ENCODE measurements at places on chromosomes 1 and 21. TPM values are rescaled to one million over a fixed set of nuclear protein-coding genes. Genes with fewer than 3 reads are reported as not detected.
A peak's percentile ranks its signal among the peaks of the same experiment; 100 is the strongest.

- H3K4me3 ChIP-seq, result no peak overlapping the region
- peaks cover 32% of the 10 kb centered on the region for H3K36me3 ChIP-seq
- H3K27ac ChIP-seq, result no peak overlapping the region
Measured at GRCh38 chr1:179342740-179343404, 22.9 kb upstream of the AXDND1 start.

GRCh38 chr1:68280286-68280685, 48.0 kb upstream of the WLS start:
- no peak overlapping the region for H3K27ac ChIP-seq
- H3K4me1 ChIP-seq, result no peaks in the 10 kb centered on the region
- H3K36me3 ChIP-seq, result no peaks in the 10 kb centered on the region
- H3K4me3 ChIP-seq, result no peak overlapping the region
- DNase-seq, result no peak
- H3K27me3 ChIP-seq, result no peaks in the 10 kb centered on the region

DNA sequence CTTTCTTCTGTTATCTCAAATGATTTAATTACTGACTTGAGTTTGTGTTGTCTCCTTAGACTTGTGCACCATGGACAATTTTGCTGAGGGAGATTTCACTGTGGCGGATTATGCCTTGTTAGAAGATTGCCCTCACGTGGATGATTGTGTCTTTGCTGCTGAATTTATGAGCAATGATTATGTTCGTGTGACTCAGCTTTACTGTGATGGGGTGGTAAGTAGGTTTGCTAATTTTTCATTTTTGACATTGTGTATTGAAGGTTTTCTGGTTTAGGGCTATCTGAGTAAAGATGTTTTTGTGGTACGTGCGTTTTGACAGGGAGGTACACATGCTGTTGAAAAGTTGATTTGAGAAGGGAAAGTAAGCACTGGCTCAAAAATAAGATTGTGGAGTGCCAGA, 14.1 kb downstream of the TTC3 start:
- H3K36me3 ChIP-seq, result no peaks in the 10 kb centered on the region
- H3K4me1 ChIP-seq, result peaks cover 24% of the 10 kb centered on the region
- H3K27me3 ChIP-seq, result no peaks in the 10 kb centered on the region
- H3K27ac ChIP-seq, result no peak overlapping the region

DNA sequence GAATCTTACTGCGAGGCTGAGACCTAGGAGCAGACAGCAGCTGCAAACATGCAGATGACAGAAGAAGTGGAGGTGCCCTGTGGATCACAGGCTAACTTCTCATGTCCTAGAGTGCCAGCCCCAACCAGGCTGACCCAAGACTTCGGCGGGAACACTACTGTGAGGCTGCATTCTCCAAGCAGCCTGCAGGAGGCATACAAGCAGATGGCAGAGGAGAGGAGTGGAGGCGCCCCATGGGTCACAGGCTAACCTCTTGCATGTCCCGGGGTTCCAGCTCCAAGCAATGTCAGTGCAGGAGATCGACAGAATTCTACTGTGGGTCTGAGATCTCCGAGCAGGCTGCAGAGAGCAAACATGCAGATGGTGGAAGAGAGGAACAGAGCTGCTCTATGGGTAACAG, 98.1 kb upstream of the ZNF678 start:
- no peak overlapping the region for H3K27ac ChIP-seq
- no peaks in the 10 kb centered on the region for H3K36me3 ChIP-seq
- no peak for DNase-seq
- H3K4me3 ChIP-seq, result no peak overlapping the region

- no peak overlapping the region for H3K27ac ChIP-seq
- no peaks in the 10 kb centered on the region for H3K4me1 ChIP-seq
- DNase-seq, result no peak
- no peaks in the 10 kb centered on the region for H3K36me3 ChIP-seq
- no peak overlapping the region for H3K4me3 ChIP-seq
Measured at GRCh38 chr1:46767649-46768282, 31.1 kb upstream of the CYP4B1 start.

GRCh38 chr1:172944931-172945330, 105.8 kb downstream of the TNFSF18 start:
- peaks cover 8% of the 10 kb centered on the region for H3K4me1 ChIP-seq
- no peaks in the 10 kb centered on the region for H3K27me3 ChIP-seq
- no peak overlapping the region for H3K27ac ChIP-seq
- no peak overlapping the region for H3K4me3 ChIP-seq

DNA sequence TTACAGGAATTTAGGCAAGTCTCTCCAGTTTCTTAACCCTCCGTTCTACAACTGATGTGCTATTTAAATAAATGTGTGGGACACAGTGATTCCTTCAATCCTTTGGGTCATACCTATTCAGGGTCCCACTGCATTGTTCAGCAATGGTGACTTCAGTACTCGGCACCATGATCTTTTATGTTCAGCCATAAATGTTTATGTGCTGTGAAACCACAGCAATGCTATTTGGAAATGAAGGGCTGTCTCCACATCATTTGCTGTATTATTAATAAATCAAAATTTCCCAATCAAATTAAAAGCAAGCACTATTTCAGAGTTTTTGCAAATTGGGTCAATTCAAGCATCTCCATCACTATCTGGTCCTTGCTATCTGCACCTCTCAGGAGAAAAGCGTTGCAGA, 84.8 kb downstream of the NR5A2 start:
- no peak for DNase-seq
- no peaks in the 10 kb centered on the region for H3K27me3 ChIP-seq
- no peaks in the 10 kb centered on the region for H3K4me1 ChIP-seq
- no peaks in the 10 kb centered on the region for H3K36me3 ChIP-seq
- no peak overlapping the region for H3K27ac ChIP-seq

GRCh38 chr1:173112129-173112528, 61.4 kb upstream of the TNFSF18 start:
- DNase-seq, result no peak
- H3K36me3 ChIP-seq, result no peaks in the 10 kb centered on the region

DNA sequence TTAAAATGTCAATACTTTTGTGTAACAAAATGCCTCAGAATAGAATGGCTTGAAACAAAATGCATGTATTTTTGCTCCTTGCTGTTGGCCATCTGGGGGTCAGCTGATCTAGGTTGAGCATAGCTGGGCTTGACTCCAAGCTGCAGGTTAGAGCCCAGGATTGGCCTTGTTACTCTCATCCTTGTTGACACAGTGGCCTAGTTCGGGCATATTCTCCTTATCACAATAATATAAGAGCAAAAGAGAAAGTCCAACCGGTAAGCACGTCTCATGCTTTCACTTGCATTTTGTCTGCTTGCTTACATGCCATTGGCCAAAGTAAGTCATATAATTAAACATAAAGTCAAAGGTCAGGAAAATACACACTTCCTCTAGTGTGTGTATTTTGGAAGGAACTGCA, 456.2 kb downstream of the KCNT2 start:
- no peaks in the 10 kb centered on the region for H3K27me3 ChIP-seq
- no peak overlapping the region for H3K4me3 ChIP-seq
- DNase-seq, result no peak
- no peak overlapping the region for H3K27ac ChIP-seq
- H3K36me3 ChIP-seq, result no peaks in the 10 kb centered on the region

DNA sequence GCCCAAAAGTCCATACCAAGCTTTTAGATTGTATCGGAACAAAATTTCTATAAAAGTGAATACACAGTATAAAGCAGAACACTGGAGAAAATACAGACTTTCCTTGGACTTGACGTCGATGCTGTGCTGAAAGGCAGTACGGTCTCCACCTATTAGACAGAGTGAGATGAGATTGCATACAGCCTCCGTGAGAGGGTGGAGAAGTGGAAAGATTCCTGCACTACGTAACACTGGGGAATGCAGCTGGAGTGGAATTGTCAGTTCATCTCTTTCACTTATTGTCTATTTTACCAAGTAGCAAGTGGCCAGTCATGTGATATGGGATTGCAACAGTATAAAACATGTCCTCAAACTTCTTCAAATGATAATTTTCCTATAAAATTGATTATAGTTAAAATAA, 209.5 kb downstream of the ZP4 start:
- H3K4me1 ChIP-seq, result no peaks in the 10 kb centered on the region
- H3K36me3 ChIP-seq, result no peaks in the 10 kb centered on the region
- H3K27ac ChIP-seq, result no peak overlapping the region
- H3K4me3 ChIP-seq, result no peak overlapping the region

DNA sequence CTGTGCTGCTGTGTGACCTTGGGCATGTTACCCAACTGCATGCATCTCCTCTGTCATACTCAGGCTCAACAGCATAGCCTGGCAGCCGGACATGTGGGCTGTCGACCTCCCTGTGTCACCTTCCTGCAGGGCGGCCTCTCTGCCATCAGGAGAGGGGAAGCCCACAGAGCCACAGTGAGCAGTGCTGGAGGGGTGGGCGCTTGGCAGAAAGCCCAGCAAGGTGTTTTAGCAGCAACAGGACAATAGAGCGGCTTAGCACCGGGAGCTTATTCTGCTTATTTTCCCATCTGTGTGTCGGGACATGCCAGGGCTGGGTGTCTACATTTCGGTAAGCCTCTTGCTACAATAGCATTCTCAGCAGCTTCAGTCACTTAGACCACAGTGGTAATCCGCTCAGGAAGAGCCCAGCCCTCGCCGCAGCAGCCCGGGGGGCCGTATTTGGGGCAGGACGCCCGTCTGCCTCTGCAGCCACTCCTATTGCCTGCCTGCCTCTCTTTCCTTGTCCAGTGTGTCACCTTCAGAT, 22.8 kb upstream of the CDK18 start:
- peak; percentile 41 for DNase-seq
- no peaks in the 10 kb centered on the region for H3K27me3 ChIP-seq
- peaks cover 38% of the 10 kb centered on the region for H3K4me1 ChIP-seq
- H3K4me3 ChIP-seq, result no peak overlapping the region
- no peaks in the 10 kb centered on the region for H3K36me3 ChIP-seq
- peak overlapping the region; percentile 63 for H3K27ac ChIP-seq

DNA sequence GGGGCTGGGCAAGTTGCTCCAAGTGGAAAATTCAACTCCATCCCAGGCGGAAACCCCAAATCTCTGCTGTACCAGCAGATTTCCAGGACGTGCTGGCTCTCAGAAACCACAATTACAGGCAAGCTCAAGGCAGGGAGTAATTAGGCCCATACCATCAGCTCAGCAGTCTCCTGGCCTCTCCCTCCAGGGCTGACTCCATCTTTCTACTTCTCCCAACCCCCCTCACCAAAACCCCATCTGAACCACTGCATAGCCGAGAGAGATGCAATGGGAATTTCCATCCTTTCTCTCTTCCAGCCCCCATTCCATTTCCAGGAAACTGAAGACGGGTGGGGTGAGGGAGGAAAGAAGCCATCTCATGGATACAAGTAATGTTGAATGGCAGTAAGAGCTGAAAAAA, 41.2 kb downstream of the ARHGEF11 start:
- H3K27me3 ChIP-seq, result no peaks in the 10 kb centered on the region
- DNase-seq, result no peak
- no peak overlapping the region for H3K27ac ChIP-seq
- no peaks in the 10 kb centered on the region for H3K36me3 ChIP-seq
- no peaks in the 10 kb centered on the region for H3K4me1 ChIP-seq
- no peak overlapping the region for H3K4me3 ChIP-seq

GRCh38 chr1:181531951-181532600, 48.8 kb downstream of the CACNA1E start:
- H3K27me3 ChIP-seq, result no peaks in the 10 kb centered on the region
- H3K4me1 ChIP-seq, result no peaks in the 10 kb centered on the region
- DNase-seq, result no peak

GRCh38 chr1:219537223-219537631, 75.7 kb downstream of the ZC3H11B start:
- H3K4me1 ChIP-seq, result no peaks in the 10 kb centered on the region
- DNase-seq, result no peak
- H3K4me3 ChIP-seq, result no peak overlapping the region
- no peaks in the 10 kb centered on the region for H3K36me3 ChIP-seq

- no peak overlapping the region for H3K4me3 ChIP-seq
- H3K4me1 ChIP-seq, result peaks cover 20% of the 10 kb centered on the region
- no peaks in the 10 kb centered on the region for H3K36me3 ChIP-seq
- H3K27ac ChIP-seq, result no peak overlapping the region
- DNase-seq, result no peak
Measured at GRCh38 chr1:204702552-204703267, 17.2 kb upstream of the LRRN2 start.

GRCh38 chr1:150164224-150164623, 14.5 kb downstream of the PLEKHO1 start:
- H3K4me3 ChIP-seq, result no peak overlapping the region
- H3K27ac ChIP-seq, result no peak overlapping the region
- H3K36me3 ChIP-seq, result no peaks in the 10 kb centered on the region
- H3K4me1 ChIP-seq, result peaks cover 42% of the 10 kb centered on the region

DNA sequence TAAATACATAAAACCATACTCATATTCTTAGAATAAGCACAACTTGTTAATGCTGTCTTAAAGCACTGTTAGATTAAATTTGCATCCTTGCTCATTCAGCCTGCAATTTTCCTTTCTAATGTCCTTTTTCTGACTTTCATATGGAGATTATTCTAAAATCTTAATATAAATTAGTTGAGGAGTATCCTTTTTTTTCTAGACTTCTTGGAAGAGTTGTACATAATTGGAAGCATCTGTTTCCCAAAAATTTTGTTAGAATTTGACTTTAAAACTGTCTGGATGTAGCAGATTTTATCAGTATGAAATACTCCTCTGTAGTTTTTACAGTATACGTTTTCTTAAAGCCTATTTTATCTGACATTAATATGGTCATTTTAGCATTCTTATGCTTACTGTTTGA, 9.7 kb downstream of the KIFAP3 start:
- H3K4me1 ChIP-seq, result peaks cover 11% of the 10 kb centered on the region
- H3K27me3 ChIP-seq, result no peaks in the 10 kb centered on the region
- no peak overlapping the region for H3K4me3 ChIP-seq
- no peak overlapping the region for H3K27ac ChIP-seq
- no peaks in the 10 kb centered on the region for H3K36me3 ChIP-seq
- DNase-seq, result no peak

DNA sequence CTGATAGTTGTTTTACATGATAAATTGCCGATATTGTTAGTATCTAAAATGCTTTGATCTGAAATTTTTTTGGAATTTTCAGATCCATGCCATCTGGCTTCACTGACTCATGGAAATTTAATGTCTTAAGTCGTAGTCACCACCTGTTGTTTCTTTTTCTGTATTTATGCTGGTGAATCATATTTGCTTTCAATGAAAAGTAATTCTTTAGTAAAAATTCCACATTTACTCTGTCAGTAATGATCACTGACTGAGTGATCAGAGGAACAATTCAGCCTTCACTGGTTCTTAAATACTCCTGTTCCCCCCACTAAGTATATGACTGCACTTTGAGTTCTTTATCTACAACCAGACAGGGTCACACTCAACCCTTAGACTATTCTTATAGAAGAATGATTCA, 185.6 kb upstream of the NRIP1 start:
- DNase-seq, result no peak
- no peaks in the 10 kb centered on the region for H3K27me3 ChIP-seq
- H3K36me3 ChIP-seq, result no peaks in the 10 kb centered on the region
- no peaks in the 10 kb centered on the region for H3K4me1 ChIP-seq
- H3K4me3 ChIP-seq, result no peak overlapping the region

RNF2 gene
- total RNA-seq, result 30.5 TPM

PROK1 gene
- not detected for total RNA-seq

CRNN gene
- total RNA-seq, result not detected

PRR9 gene
- not detected for total RNA-seq

HES5 gene
- total RNA-seq, result not detected

MX2 gene
- 13.2 TPM for total RNA-seq

ANKRD34A gene
- total RNA-seq, result 8.7 TPM
